ENCODE measurements at places on chromosomes 2 and 18.

GRCh38 chr2:120406566-120406965 lies 60.6 kb downstream of the INHBB start:
- no peak for DNase-seq

DNA sequence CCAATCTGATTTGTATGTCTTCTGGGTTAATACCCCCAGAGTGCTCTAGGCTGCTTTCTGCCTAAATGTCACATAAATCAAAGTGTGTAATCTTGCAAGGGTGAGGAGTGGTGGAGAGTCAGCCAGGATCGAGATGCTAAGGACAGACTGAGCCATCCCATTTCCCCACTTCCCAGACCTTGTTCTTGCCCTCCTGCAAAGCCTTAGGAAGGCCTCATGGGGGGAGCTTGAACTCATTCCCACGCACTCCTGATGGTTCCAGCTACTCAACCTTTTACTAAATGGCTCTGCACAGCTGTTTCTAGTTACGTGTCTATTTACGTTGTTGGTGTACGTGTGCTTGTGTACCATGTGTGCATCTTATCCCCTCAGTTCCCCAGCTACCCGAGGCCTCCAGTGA lies 423.6 kb upstream of the TNP1 start:
- DNase-seq: no peak

GRCh38 chr2:221895366-221896121 lies 323.4 kb upstream of the EPHA4 start:
- DNase-seq: no peak

GRCh38 chr2:69203166-69203985 lies 183.7 kb downstream of the GFPT1 start:
- DNase-seq: no peak

GRCh38 chr2:209579230-209579749 lies 155.4 kb downstream of the MAP2 start:
- DNase-seq: no peak

DNA sequence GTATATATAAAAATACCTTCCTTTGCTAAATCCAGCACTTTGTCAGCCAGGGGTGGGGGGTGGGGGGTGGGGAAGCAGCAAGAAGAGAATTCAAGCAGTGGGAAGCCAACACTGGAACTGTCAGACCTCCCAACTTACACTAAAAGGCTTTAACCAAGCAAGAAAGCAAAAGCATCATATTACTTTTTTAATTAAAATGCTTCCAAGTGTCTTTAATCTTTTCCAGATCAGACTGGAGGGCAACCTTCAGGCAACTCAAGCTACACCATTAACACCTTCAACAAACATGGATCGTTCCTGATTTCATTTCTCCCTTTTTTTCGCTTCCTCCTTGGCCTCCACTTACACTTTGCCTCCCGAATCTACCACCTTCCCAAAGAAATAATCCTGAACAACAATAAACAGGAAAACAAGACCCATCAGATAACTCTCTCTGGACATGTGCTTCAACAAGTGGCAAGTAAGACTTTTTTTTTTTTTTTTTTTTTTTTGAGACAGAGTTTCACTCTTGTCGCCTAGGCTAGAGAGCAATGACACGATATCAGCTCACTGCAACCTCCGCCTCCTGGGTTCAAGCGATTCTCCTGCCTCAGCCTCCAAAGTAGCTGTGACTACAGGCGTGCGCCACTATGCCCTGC lies 35.5 kb downstream of the ZNF521 start:
- no peak for DNase-seq

GRCh38 chr2:42105330-42106256 lies 57.8 kb downstream of the PKDCC start:
- DNase-seq: peak; percentile 49

DNA sequence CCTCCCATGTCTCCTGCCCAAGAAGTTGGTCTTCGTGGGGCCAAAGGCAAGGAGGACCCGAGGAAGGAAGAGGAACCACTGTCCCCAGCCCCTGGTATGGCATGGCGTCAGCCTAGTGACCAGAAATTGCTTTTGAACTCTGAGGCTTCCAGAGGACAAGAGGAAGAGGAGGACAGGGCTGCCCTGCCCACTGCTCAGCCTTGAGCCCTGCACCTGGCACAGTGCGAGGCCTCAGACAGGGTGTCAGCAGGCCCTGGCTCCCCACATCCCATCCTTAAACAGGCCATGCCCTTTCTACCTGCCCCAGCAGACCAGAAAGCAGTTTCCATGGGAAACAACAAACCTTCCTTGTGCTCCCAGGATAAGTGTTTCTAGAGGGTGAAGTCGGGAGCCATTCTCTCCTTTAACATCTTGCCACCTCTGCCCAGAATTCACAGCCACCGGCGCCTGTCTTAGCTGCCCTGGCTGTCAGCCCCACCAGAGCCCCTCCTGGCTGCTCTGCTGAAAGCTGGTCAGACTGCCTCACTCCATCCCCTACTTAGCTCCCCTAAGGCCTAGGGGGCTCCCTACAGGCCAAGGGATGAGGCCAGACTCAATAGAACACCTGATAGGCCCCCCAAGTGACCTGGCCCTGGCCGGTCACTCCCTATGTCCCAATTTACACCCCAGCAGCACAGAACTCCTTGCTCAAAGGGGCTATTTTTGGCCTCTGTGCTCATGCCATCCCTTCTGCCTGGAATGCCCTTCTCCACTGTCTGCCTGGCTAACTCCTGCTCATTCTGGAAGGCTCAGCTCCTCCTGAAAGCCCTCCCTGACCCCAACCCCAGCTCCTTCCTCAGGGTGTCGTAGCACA lies 20.6 kb downstream of the ATOH8 start:
- no peak for DNase-seq

- DNase-seq: no peak
These were observed 41.7 kb upstream of the ZNF804A start for GRCh38 chr2:184556639-184557038.

DNA sequence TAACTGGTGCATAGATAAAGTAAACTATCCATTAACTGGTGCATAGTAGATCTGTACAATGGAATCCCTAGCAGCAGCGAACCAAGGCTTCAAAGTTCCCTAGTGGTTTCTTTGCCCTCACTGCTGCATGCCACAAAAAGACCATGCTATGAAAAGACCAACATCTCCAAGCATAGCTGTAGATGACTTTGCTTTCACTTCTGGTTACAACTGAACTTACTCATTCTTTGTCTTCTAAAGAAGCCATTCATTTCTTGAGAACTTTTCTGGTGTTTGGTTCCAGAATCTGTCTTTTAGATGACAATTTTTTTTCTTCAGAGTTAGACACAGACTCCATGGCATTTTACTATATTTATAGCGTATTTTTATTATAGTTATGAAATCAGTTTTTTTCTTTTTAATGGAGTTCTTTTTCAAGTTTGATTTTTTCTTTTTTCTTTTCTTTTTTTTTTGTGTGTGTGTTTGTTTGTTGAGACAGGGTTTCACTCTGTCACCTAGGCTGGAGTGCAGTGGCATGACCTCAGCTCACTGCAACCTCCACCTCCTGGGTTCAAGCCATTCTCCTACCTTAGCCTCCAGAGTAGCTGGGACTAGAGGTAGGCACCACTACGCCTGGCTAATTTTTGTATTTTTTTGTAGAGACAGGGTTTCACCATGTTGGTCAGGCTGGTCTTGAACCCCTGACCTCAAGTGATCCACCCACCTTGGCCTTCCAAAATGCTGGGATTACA lies 63.6 kb downstream of the SLC35F5 start:
- no peak for DNase-seq

- no peak for DNase-seq
These were observed 152.4 kb downstream of the MSH2 start for GRCh38 chr2:47555368-47555767.

- no peak for DNase-seq
These were observed 197.7 kb upstream of the RAB12 start for GRCh38 chr18:8411492-8411891.

GRCh38 chr2:99984799-99985515 lies 157.4 kb downstream of the AFF3 start:
- no peak for DNase-seq

GRCh38 chr2:124805060-124805459 lies 780.0 kb downstream of the CNTNAP5 start:
- no peak for DNase-seq

- DNase-seq: no peak
These were observed 70.7 kb downstream of the NDUFA10 start for GRCh38 chr2:239954166-239955086.

DNA sequence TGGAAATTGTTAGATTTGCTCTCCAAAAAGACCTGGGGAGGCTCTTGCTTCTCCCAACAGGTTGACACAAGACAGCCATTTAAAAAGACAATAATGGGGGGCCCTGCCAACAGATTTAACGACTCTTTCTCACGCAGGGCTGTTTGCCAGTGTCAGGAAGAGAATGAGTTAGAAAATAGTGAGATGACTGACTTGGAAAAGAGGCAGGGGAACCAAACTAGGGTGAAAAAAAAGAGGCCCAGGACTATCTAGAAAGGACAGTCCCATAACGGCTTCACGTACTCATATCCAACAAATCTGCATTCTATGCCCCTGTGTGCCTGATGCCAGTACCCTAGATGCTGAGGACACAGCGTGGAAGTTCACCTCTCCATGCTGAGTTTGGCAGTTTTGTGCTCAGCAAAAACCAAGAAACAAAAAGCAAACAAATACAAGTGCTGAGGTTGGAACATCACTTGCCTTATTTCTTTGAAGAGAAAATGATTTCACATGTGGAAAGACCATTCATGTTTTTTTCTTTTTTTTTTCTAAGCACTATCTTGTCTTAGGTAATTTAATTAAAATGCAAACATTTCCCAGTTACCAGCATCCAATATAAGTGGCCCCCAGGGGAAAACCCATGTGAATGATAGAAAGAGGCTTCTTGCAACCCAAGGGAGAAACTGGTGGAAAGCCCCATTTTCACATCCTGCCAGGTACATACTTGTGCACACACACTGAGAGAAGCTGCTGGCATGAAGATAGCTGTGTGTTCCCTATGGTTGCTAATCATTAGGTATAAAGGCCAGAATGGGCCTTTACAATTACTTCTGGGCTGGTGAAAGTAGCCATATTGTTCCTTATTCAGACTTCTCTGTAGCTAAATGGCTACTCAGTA lies 10.6 kb upstream of the WIPF1 start:
- no peak for DNase-seq
